ENCODE measurements at places on chromosomes 6 and 20.
A peak's percentile ranks its signal among the peaks of the same experiment; 100 is the strongest.

- DNase-seq = no peak
Observed at GRCh38 chr6:33848484-33848883, 44.7 kb upstream of the MLN start.

GRCh38 chr6:128696691-128697689 is 176.6 kb upstream of the PTPRK start:
- no peak for DNase-seq

GRCh38 chr20:4229415-4229814 is 214.1 kb upstream of the RNF24 start:
- no peak for DNase-seq

- DNase-seq = no peak
Observed at GRCh38 chr6:2034256-2034655, 211.1 kb downstream of the GMDS start.

GRCh38 chr6:137467211-137467610 is 27.0 kb downstream of the OLIG3 start:
- DNase-seq = no peak

GRCh38 chr6:41970436-41970846 is 28.8 kb upstream of the CCND3 start:
- DNase-seq = no peak

DNA sequence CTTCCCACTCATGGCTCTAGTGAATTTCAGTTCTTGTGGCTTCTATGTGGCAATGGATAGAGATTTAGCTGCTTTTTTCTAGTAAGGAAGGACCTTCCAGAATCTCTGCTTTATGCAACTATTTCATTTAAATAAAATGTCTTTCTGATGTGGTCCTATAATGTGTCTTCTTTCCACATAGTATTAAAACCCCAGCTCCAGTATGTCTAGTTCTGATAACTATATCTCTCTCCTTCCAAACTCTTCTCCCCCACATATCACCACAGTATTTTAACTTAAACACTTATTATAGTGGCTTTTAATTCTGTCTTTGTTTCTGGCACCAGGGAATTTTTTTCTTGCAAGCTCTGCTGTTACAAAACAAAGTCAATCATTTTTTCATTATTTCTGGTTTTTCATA is 40.6 kb upstream of the SUMO4 start:
- DNase-seq = no peak

DNA sequence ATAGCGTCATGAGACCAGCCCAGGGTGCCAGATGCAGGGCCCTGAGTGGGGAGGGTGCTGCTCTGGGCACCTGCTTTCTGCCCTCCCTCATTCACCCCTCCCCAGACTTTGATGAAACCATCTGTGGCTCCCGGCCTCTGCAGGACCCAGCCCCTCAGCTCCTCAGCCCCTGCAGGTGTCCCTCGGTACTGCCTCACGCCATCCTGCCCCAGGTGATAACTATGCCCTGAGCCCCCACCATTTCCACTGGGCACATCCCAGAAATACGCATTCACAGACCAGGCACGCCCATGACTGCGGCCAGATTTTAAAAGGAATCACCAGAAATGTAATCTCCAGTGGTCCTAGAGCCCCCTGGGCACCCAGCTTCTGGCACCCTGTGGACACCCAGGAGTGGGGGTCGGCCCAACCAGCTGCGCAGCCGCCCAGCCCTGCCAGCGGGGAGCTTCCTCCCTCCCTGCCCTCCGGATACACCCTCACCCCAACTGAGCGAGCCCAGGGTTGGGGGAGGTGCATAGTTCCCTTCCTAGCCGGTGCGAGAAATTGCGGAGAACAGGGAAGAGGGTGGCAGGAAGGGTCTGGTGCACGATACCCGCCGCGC is 615 bp upstream of the NTSR1 start:
- peak; percentile 17 for DNase-seq

GRCh38 chr6:165365371-165365770 is 56.0 kb upstream of the C6orf118 start:
- no peak for DNase-seq

DNA sequence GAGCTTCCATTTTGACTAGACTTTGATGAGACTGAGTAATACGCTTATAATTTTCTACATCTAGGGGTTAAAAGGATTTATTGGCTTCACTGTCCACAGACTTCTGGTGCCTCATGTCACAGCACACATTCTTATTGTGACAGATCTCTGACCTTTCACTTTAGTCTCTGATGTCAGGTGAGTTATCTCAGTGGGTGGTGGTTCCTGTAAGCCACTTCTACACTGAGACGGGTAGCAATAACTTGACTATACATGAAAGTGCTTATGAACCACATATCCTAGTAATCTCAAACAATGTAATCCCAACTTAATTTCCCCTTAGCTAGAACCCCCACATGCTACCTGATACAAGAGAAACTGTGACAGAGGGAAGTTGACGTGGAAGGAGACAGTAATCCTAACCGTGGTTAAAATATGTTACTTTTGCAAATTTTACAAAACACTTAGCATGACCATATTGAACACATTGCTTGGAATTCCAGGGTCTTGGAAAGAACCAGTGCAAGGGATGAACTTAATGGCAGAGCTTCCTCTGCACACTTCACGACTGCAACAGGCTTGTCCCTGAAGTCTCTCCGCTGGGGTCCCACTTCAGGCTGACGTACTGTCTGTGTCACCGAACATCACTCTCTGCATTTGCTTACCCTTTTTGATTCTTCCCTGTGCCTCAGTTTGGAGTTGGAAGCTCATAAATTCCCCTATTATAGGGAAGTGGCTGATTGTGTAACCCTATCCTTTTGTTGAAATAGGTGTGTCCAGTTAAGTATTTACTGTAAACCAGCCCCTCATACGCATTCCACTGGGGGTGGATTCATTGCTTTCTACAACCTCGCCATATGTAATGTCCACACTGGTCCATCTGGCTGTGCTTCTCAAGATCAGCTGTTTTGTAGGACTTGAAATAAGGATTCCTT is 6.4 kb upstream of the TRIM40 start:
- DNase-seq = no peak

- DNase-seq = no peak
Observed at GRCh38 chr20:35981969-35982368, 13.6 kb downstream of the CNBD2 start.

DNA sequence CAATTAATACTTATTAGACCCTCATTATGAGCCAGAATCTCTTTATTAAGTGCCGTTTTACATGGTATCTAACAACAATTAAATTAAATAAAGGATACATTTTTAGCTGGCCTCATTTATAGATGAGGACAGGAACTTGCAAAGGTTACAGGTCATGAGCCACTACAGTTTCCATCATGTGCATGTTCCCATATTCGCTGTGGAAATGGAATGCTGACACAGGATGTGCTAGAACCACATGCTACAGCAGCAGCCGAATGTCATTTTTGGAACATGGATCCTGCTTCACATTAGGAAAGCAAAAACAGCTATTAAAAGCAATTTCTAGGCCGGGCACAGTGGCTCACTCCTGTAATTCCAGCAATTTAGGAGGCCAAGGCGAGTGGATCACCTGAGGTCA is 5.9 kb downstream of the SLC18B1 start:
- DNase-seq = no peak

All from Kasumi-1 (cell line).